Mucosa of descending colon (tissue), 3 donors: ENCODE measurements at places on chromosomes 5 and 9.

DNA sequence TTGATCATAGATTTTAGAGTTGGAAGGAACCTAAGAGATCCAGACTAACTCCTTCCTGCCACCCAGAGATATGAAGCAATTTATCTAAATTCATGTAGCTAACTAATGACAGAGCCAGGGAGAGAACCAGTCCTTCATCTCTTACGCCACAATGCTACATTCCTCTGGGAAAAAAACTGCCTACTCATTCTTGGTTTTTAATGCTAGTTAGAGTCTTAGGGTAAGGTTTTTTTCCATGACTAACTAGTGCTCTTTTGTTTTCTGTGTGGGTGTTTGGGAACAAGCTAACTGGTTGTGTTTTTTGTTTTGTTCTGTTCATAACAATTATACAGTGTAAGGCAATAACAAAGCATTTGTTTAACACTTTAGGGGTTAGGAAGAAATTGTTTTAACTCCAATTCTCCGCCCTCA, 52.4 kb downstream of the SLC44A1 start:
- DNase-seq = no peak

DNA sequence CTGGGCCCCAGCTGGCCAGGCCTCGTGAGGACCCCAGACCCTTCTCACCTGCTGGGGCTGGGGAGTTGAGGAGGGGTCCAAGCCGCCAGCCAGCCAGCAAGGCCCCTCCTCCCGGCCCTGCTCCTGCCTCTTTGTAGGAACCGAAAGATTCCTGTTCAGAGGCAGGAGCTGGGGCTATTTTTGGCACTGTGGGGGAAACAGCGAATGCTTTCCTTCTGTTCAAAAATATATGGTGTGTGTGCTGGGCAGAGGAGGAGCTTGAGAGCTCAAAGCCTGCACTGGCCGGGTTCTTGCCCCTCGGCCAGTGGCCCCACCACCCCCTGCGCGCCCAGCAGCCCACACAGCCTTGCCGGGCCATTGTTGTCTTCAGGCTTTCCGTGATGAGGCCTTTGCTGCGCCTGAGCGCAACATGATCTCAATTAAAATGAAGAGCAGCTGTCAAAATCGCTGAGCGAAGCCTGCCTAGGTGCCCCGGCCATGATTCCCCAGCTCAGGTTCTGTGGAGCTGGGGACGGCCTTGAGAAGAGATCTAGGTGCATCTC, 13.4 kb downstream of the NCS1 start:
- no peak for DNase-seq

GRCh38 chr9:127206666-127207065, 57.9 kb upstream of the GARNL3 start:
- no peak for DNase-seq

DNA sequence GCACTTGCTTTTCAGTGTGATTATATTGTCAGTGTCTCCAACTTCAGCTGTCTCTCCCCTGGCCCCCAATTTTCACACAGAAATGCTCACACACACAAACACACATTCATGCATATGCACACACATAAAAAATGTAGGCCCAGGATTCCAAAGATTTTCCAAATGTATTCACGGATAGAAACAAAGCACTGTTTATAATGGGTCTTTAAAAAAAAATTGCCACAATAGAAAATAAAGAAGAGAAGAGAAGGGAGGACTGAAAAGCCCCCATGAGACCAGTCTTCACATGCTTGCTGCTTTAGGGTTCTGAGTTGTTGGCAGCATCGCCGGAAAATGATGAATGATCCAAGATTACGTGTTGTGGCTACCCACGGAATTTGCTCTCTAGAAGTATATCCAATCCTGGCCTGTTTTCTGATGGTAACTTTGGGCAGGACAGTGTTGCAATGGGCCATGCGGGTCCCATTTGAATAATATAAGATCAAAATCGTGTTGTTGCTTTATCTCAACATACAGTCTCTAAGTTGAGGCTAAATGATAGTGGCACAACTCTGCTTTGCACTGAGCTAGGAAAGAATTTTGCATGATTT, 36.2 kb upstream of the ACO1 start:
- DNase-seq = no peak
